HS-27A (cell line): ENCODE measurements at places on chromosomes 7 and 10.

GRCh38 chr7:150003304-150003810, 129.6 kb downstream of the ATP6V0E2 start:
- DNase-seq = no peak

DNA sequence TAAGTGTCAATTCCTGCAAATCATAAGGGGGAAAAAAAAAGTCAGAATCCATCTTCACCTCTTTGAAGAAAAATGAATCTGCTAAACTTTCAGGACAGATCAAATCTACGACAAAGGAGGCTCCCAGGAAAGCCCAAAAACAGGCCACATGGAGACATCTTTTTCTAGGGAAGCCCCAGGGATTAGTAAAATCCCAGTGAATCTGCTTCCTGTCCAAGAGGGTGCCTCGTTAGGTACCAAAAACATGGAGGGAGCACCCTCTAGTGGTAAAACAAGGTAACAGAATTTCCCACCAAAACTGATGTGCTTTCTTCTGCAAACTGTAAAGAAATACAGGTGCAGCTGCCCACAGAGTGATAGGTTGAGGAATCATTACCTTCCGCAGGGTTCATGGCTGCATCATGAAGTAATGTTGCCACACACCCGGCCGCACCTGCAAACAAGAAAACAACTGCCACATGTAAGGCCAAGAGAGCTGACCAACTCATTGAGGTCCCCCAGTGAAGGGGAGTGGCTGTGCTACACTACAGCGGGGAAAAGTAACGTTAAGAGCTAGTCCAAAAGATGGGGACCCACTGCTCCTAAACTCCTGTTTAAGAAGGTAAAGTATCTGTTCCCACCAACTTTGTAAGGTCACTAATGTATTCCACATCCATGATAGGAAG, 7.9 kb downstream of the SLC25A28 start:
- no peak for DNase-seq

GRCh38 chr7:69957661-69958060, 359.4 kb downstream of the AUTS2 start:
- DNase-seq = no peak

DNA sequence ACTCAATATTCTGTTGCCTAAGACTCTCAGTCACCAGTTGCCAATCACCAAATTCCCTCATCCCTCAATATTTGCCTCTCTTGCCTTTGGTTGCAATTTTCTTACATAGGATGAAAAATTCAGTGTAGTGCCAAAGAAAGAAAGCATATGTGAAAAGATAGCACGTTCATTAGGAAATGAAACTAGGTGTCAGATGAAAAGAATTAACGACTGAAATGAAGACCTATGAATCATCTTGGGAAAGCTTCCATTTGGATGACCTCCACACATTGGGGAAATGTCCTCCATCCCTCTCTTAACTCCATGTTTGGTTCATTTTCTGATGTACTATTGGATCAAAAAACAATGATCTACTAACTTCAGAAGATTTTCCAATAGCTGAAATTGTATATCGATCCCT, 145.1 kb upstream of the MEOX2 start:
- no peak for DNase-seq

DNA sequence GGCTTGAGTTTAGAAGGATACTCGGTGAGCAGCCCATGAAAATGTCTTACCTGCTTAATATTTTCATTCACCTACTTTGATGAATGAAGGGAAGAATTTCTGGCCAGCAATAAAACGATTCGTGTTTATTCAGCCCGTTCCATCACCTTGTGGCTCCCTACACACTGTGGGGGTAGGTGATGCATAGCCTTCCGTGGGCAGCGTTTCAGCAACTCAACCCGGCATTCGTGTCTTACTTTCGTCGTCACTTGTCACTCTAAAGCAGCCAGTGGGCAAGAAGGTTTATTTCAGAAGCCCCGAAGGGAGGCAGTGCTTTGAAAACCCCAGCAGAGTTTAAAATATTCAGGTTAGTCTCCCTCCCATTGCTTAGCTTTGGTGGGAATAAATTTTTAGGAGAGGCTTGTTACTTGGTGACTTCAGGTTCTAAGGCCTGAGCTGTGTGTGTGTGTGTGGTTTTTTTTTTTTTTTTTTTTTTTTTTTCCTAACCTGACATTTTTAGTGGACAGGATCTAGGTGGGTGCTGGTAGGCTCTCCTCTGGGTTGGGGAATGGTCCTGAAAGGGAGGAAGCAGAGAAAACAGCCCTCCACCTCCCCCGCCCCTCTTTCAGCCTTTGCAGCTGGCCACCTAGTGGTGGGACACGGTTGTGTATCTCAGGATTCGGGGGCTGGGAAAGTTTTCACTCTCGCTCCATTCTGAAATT, 1.8 kb downstream of the GRK5 start:
- DNase-seq = no peak

DNA sequence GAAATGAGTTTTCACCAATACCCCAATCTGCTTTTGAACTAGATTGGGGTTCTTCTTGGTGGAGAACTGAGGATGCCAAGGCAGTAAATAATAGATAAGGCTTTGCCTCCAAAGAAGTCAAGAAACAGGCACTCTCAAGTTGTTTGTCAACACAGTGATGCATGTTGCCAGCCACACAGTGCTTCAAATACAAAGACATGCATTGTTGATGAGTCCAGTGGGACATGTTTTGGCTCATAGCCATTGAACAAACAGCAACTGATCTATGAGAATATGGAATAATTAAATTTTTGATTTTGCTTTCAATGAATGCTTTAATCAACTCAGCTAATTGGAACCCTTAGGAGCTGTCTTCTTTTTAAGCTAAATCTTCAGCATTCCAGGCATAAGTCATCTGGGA, 346.4 kb downstream of the THSD7A start:
- no peak for DNase-seq

DNA sequence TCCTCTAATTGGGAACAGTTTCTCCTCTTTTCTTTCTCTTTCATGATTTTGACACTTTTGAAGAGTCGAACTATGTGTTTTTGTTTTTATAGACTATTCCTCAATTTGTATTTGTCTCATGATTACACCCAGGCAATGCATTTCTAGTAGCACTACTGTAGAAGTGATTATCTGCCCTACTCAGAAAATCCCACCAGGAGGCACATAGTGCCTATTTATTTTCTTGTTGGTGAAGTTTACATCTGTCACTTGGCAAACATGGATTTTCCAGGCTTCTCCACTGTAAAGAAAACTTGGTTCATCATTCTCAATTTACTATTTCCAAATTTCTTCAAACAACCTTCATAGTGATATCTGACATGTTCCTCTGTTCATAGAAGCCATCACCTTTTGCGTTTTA, 893.9 kb downstream of the CCSER2 start:
- no peak for DNase-seq
